Naive thymus-derived CD8-positive, alpha-beta T cell (primary cell): ENCODE measurements at places on chromosomes 7 and 10. TPM values are rescaled to one million over a fixed set of nuclear protein-coding genes. Genes with fewer than 3 reads are reported as not detected.

GRCh38 chr7:150917969-150918368, 60.2 kb downstream of the KCNH2 start:
- no peak overlapping the region for H3K4me3 ChIP-seq
- H3K27ac ChIP-seq: no peak overlapping the region
- peaks cover 10% of the 10 kb centered on the region for H3K27me3 ChIP-seq
- no peak for DNase-seq
- no peaks in the 10 kb centered on the region for H3K4me1 ChIP-seq

GRCh38 chr7:50315739-50316671, 11.5 kb downstream of the IKZF1 start:
- H3K36me3 ChIP-seq: no peaks in the 10 kb centered on the region
- no peaks in the 10 kb centered on the region for H3K27me3 ChIP-seq
- peaks cover 87% of the 10 kb centered on the region for H3K4me1 ChIP-seq
- DNase-seq: no peak
- peak overlapping the region; percentile 97 for H3K27ac ChIP-seq

GRCh38 chr10:90999512-91000172, 78.8 kb upstream of the ANKRD1 start:
- H3K4me1 ChIP-seq: no peaks in the 10 kb centered on the region
- H3K4me3 ChIP-seq: no peak overlapping the region
- no peak for DNase-seq
- peaks cover 3% of the 10 kb centered on the region for H3K27me3 ChIP-seq

The OR13A1 gene
- not detected for total RNA-seq

The ZNF248 gene
- 18.8 TPM for total RNA-seq

DNA sequence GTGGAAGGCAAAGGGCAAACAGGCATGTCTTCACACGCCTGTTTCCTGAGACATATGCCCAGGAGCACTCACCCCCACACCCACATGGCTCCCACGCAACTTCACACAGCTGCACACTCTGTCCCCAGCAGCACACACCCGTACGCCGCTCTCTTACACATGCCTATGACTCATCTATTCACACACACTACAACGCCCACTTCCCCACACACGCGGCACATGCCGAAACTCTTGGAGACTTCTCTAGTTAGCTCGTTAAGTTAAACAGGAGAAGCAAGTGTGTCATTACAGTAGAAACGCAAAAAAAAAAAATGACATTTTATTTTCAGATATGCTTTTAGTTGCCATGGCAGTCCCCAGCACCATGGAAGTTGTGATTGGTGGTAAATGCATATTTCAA, 6.7 kb downstream of the CALN1 start:
- H3K27me3 ChIP-seq: peaks cover 9% of the 10 kb centered on the region
- DNase-seq: no peak
- peaks cover 6% of the 10 kb centered on the region for H3K4me1 ChIP-seq
- no peaks in the 10 kb centered on the region for H3K36me3 ChIP-seq

- no peaks in the 10 kb centered on the region for H3K27me3 ChIP-seq
- no peak overlapping the region for H3K27ac ChIP-seq
- H3K36me3 ChIP-seq: no peaks in the 10 kb centered on the region
- H3K4me3 ChIP-seq: no peak overlapping the region
- no peaks in the 10 kb centered on the region for H3K4me1 ChIP-seq
- DNase-seq: no peak
These were observed 724.5 kb downstream of the ANKRD7 start for GRCh38 chr7:118949031-118949430.
